Foreskin keratinocyte (primary cell): ENCODE measurements at places on chromosomes 2 and 18.

DNA sequence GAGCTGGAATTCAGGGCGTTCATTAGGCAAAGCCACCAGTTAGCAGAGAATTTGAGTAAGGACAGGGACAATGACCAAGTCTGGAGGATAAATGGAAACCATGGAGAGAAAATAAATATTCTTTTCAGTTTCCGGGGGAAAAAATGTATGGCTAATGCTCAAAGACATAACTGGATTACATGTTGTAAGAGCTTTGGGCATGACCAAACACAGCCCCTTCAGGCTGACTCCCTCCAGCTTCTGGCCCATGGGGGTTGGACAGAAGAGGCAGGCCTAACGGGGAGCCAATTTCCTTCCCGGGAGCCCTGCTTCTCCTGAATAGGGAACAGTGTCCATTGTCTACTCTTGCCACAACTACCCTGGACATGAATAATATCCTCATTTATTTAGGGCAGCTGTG is 39.5 kb upstream of the FOXI3 start:
- peak; percentile 45 for DNase-seq

GRCh38 chr2:102435741-102436140 is 12.8 kb downstream of the IL18RAP start:
- no peak for DNase-seq

GRCh38 chr2:113273027-113273551 is 5.6 kb downstream of the PAX8 start:
- DNase-seq, result no peak

DNA sequence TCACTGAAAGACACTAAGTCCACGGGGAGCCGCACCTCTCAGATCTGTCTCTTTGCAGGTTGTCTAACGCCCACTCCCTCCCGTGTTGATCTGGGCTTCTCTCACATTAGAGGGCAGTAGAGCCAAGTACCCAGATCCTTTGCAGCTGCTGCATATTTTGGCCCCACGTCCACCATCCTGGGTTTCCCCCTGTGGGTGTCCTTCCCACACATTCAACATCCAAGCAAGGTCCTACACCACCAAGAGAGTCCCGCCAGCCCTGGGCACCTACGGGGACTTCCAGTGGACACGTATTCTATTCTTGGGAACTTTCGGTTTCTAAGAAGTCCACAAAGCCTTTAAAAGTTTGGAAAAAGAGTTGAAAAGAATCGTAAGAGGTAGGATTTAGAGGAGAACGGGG is 116.6 kb downstream of the ATL2 start:
- DNase-seq, result no peak

- DNase-seq, result no peak
These were observed 1.4 kb downstream of the ST8SIA5 start for GRCh38 chr18:46755315-46756024.

GRCh38 chr2:2182551-2183071 is 148.5 kb downstream of the MYT1L start:
- DNase-seq, result no peak

GRCh38 chr2:134136731-134137130 is 117.1 kb upstream of the MGAT5 start:
- no peak for DNase-seq

DNA sequence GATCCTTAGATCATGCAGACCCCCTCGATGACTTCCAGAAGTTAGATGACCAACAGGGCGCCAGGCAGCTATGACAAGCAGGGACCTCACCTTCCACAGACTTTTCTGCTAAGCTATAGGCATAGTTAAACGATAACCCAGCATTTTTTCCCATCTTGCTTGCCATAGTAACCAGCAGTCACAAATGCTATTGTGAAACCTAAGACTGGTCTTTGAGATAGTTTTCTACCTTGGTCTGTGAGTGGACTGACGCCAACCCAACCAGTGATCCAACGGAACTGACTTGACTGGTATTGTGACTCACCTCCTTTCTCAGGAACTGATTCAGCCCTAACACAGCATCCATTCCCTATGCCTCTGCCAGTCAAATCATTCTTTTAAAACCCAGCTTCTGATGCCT is 361.2 kb downstream of the LRRTM4 start:
- peak; percentile 92 for DNase-seq

- no peak for DNase-seq
These were observed 1483.4 kb upstream of the ZEB2 start for GRCh38 chr2:146003337-146003736.
